Muscle of leg (tissue), 16 donors: ENCODE measurements at places on chromosomes 4 and X.

DNA sequence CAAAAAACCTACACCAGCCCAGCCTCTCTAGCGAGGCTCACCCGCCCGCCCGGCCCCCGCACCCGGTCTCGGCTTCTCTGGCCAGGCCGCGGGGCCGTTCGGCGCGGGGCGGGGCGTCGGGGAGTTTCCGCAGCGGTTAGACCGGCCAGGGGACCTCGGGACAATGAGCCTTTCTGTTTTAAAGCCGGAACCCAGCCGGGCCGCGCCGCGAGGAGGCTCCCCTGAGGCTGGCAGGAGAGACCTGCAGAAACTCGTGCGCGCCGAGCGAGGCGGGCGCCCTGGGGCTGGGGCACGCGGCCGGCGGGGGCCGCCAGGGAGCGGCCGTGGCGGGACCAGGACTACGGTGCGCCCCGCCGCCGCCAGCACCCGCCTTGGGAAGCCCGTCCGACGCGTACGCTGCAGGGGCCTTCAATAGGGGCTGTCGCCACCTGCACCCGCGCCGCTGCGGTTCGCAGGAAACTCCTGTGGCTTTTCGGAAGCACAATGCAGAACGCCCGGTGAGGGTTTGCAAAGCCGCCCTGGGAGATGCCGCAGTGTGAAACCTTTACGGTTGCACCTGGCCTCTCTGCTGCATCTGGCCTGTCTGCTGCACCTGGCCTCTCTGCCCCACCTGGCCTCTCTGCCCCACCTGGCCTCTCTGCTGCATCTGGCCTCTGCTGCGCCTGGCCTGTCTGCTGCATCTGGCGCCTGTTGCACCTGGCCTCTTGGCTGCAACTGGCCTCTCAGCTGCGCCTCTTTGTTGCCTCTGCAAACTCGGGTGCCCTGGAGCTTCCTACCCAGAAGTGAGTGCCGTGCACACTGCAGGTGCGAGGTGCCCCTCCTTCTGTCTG is 63.9 kb downstream of the TRAPPC11 start:
- DNase-seq = peak; percentile 56

DNA sequence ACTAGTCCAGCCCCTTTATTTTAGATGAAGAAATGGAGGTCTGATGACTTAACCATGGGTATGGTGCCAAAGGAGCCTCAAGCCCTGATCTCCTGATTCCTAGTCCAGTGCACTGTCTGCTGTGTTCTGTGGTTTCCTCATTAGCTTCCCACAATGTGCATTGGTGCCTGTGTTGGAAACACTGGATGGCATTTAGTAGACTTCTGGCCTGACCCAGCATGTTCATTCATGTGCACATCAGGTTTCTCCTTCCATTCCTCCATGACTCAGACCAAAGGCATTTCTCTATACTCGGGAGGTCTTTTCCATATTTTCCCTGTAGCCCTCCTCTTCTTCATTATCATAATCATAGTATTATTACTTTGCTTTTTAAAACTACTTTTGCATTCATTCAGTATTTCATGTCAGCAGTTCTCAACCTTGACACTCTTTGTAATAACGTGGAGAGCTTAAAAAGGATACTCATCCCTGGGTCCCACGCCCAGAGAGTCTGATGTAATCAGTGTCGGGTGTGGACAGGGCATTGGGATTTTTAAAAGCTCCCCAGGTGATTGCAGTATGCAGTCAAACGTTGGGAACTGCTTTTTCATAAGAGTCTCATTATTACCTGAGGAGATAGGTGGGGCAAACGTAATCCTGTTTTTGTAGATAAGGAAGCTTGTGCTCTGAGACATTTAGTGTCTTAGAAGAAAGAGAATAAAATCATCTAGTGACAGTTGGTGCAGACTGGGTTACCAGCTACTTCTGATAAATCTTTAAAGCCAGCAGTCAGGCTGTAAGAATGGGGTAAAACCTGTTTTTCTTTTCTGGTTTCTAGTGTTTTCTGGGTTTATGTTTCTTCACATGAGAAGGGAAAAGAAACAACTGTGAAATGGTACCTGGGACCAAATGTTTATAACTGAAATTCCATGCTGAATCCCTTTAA is 40.9 kb upstream of the XK start:
- DNase-seq = no peak

DNA sequence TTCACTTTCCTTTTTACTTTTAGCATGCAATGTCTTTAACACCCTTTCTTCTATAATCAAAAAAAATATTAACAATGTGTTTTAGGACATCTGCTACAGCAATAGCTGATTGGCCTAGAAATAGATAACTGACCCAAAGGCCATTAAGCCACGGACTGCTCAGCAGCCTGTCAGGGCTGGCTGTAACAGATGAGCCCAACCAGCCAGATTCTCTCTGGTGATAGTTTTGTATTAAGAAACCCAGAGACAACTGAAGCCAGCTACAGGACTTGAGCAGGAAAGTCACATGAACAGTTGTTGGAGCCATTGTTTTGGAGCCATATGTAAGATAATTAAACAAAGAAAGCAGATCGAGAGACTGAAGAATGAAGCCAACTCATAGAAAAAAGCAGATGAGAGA is 80.3 kb downstream of the DDIT4L start:
- no peak for DNase-seq

- no peak for DNase-seq
Observed at GRCh38 chrX:54721424-54721823, 76.6 kb downstream of the ITIH6 start.

DNA sequence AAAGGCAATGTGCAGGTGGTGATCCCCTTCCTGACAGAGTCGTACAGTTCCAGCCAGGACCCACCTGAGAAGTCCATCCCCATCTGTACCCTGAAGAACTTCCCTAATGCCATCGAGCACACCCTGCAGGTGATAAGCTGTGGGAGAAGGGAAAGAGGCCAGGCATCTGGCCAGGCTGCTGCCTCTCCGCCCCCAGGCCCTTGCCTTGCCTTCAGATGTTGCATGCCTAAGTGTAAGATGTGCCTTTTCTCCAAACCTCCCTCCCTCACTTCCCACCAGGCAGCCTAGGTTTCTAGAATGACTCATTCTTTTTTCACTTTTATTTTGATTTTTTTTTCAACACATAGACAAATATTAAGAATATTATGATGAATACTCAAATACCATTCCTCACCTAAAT is 12.2 kb upstream of the CDK16 start:
- DNase-seq = no peak

DNA sequence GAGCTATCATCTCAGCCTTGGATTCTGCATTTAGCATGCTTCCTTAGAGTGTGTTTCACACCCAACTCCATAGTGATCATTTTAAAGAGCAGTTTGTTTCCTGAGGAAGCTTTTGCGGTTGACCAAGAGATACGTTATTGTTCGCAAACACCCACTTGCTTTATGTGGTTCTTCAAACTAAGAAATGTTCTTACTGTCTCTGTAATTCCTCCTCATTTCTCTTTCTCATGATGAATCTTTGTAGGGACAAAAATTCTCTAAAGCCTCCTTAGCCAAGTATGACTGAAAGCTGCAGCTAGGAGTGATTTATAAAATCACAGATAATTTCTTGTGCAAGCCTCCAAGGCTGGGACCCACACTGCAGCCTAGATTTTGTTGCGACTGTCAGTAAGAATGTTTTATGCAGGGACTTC is 10.0 kb downstream of the TNIP3 start:
- DNase-seq = no peak

DNA sequence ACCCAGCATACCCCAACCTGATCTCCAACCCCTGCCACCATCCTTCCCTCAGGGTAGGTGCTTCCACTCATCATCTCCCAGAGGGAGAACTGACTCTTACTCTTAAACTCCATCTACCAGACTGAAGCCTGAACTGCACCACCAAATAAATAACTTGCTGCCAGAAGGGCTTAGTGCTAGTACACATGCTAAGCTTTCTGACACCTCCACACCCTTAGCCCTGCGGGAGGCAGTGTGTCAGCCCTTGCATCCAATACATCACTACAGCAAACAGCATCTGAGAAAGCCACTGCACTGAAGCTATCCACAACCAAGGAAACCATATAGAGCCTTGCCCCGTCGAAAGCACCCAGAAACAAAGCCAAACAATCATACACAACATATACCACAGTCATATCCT is 68.6 kb upstream of the MCF2 start:
- no peak for DNase-seq

DNA sequence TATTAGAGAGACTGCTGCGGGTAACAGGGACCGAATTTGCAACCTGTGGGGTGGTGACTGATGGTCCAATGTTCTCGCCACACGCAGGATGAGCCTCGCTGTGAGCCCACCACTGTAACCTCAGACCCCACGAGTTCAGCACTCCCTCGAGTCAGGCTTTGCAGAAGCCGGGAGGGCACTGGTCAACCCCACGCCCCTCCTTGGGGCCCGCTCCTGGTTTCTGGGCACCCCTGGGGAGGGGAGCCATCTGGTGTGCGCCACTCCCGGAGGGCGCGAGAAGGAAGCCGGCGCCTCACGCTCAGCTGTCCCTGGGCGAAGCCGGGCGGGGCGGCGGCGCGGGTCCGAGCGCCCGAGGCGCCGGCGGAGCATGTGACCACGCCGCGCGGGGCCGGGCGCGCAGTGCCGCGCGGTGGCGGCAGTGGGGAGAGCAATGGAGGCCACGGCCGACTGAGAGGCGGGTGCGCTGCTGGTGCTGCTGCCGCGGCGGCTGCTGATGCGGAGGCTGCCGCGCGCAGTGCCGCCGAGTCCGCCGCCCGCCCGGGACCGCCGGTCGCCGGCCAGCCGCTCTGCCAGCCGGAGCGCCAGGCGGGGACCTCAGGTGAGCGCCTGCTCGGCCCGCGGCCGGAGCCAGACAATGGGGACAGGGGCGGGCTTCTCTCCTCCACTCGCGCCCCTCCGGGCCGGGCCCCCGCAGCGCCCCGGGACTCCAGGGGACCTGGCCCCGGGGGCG is 100.1 kb downstream of the CEP135 start:
- DNase-seq = peak; percentile 83

- no peak for DNase-seq
Observed at GRCh38 chr4:42501624-42502401, 104.5 kb downstream of the SHISA3 start.

- no peak for DNase-seq
Observed at GRCh38 chrX:108811891-108812290, 75.5 kb upstream of the IRS4 start.

- DNase-seq = peak; percentile 77
Observed at GRCh38 chr4:121073004-121073435, 685 bp upstream of the NDNF start.
